Astrocyte of the cerebellum (primary cell): ENCODE measurements at places on chromosomes 6 and 20.
A peak's percentile ranks its signal among the peaks of the same experiment; 100 is the strongest.

- no peak for DNase-seq
Observed at GRCh38 chr6:75563032-75563431, 38.6 kb upstream of the SENP6 start.

GRCh38 chr6:154343473-154344308, 12.9 kb downstream of the IPCEF1 start:
- peak; percentile 38 for DNase-seq

DNA sequence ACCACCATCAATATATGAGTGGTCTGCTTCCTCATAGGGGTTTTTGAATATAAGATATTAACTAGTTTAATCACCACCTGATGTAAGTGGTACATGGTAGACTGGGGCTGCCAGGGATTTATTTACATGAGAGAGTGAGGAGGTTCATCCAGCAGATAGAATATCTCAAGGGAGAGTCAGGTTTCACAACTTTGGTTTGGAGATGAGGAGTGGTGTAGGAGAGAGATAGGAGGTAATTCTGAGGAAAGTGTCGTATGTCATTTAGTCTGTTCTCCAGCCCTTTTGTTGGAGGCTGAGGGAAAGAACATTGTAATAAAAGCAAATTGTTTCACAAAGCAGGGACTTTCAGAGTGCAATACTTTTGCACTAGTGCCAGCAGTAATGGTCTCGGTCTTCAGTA, 16.8 kb downstream of the L3MBTL3 start:
- DNase-seq: no peak

DNA sequence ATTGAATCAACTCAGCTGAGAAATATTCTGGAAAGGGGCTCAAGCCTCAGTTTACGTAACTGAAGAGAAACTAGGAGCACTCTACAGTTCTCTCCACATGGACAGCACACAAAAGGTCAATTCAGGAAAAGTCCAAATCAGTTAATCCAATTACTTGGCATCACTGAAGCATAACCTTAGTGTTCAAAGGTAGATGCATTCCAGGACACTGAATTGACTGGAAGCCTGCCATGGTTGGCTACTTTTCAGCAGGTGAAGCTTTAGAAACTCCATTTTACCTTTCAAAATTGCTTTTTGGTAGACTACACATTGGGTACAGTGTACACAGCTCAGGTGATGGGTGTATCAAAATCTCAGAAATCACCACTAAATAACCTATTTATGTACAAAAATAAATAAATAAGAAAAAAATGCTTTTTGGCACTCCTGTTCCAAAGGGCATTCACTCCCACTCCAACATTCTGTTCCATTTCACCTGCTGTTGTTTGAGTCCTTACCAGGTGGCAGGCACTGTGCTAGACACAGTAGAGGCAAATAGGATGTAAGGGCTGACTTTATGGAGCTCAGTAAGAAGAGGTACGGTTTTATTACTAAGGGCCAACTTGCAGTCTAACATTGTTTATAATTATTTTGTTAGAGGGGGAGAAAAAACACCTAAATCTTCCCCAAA, 153.4 kb downstream of the FAXC start:
- no peak for DNase-seq

DNA sequence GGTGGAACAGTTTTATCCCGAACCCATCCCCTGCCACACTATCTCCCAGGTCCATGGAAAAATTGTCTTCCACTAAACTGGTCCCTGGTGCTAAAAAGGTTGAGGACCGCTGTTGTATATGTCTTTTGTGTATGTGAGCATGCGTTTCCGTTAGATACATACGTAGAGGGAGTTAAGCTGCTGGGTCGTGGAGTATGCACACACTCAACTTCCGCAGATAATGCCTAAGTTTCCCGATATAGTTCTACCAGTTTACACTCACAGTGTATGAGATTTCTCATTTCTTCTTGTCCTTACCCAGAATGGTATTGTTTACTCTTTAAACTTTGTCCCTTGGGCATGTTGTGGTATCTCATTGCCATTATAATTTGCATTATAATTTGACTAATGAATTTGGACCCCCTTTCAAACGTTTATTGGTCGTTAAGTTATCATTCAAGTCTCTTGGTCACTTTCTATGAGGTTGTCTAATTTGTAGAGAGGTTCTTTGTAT, 50.5 kb upstream of the SCAF8 start:
- DNase-seq: no peak

DNA sequence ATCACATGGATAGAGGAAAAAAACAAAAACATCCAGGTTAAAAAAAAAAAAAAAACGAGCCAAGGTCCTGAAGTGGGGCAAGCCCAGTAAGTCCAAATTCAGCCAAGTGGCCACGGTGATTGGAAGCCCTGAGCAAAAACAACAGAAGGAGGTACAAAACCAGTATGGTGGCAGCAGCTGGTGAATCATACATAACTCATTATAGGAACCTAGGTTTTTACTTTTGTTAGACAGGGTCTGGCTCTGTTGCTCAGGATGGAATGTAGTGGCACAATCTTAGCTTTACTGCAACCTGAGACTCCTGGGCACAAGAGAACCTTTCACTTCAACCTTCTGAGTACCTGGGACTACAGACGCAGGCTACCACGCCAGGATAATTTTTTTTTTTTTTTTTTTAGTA, 22.7 kb upstream of the MYB start:
- DNase-seq: no peak

GRCh38 chr20:10618611-10619245, 55.1 kb downstream of the JAG1 start:
- no peak for DNase-seq

- DNase-seq: no peak
Observed at GRCh38 chr6:16868968-16869367, 107.7 kb upstream of the ATXN1 start.

DNA sequence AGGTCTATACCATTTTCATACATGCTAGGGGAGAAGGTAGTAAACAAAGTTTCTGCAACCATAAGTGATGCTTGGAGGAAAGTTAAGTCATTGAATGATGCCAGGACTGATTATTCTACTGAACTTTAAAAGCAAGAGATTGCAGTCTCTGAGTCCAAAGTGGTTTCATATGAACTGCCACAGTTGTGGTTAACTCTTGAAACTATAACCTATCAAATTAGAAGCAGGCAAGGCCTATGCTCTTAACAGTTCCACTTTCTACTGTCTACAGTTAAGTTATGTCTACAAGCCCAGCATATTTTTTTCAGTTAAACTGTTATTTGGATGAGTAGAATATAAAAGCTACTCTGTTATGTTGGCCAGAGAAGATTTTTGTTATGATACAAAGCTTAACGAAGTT, 326.5 kb upstream of the RUNX2 start:
- DNase-seq: no peak

- DNase-seq: no peak
Observed at GRCh38 chr6:6829872-6830685, 241.6 kb downstream of the LY86 start.

DNA sequence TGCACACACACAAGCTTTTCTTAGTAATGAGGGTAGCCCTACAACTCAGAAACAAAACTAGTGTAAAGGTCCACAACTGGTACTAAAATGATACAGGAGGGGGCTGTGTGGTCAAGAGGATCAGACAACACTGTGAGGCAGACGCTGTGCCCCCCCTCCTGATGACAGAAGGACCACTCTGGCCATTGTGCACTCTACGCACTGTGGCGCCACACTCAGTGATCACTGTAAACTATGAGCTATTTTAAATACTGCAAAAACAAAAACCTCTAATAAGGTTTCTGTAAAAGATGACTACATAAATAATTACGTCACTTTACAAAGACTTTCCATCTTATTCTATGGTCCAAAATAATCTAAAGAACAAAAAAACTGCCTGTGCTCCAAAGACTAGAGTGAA, 96.1 kb downstream of the SLC23A2 start:
- no peak for DNase-seq
